COR-L47 (cell line): ENCODE measurements at places on chromosomes 6 and 20.

- no peak for DNase-seq
Observed at GRCh38 chr6:8900056-8900455, 464.7 kb upstream of the SLC35B3 start.

- no peak for DNase-seq
Observed at GRCh38 chr6:7241709-7242645, 71.0 kb downstream of the SSR1 start.

- no peak for DNase-seq
Observed at GRCh38 chr6:36478051-36478526, 35.3 kb downstream of the KCTD20 start.

DNA sequence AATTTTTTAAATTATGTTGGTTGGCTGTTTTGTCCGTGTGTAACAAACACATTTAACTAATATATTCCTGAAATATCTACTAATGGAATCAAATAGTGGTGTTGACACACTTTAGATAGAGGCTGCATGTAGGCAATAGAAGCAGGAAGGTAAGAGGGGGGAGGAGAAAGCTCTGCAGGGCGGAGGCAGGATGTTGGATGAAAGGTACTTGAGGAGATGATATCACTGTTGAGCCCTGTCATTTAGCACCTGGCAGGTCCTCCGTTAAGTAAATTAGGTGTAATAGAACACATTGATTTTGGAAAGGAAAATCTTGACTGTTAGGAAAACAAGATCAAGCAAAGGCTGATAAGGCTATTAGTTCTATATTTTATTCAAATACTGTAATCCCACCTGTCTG, 618.7 kb downstream of the PKHD1 start:
- no peak for DNase-seq

- no peak for DNase-seq
Observed at GRCh38 chr6:43999628-44000027, 127.6 kb downstream of the MRPL14 start.

GRCh38 chr20:48281501-48281900, 496.2 kb upstream of the SULF2 start:
- no peak for DNase-seq

DNA sequence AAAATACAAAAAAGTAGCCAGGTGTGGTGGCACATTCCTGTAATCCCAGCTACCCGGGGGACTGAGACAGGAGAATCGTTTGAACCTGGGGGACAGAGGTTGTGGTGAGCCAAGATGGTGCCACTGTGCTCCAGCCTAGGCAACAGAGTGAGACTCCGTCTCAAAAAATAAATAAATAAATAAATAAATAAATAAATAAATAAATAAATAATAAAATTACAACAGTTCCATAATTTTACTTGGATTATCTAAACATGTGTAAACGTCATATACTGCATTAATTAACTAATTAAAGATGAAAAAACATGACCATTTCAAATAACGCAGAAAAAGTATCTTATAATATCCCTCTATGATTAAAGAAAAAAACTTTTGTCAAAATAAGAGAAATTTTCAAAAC, 65.8 kb downstream of the SAMD3 start:
- no peak for DNase-seq

GRCh38 chr6:145497006-145497405, 238.3 kb downstream of the EPM2A start:
- DNase-seq = no peak

DNA sequence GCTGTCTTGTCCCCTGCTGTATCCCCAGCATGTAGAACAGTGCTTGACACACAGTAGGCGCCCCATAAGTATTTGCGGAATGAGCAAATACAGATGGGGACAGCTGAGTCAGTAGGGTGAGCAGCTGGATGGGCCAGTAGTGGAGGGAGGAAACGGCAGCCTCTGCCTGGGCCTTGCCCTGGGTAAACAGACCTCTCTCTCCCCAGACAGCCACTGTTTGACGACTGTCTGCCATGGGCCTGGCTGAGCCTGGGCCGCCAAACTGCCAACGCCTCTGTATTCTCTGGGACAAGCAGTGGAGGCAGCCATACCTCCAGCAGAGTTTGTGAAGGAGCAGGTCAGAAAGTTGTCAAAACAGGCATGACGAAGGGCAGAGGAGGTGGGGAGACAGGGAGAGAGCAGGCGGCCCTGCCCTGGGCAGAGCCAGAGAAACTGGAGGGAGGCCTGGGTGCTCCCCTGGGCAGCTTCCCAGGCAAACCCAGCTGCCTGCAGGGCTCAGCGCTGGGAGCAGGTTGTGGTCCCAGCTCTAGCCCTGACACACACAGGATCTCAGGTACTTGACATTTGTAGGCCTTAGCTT, 15.2 kb downstream of the HNF4A start:
- no peak for DNase-seq

- DNase-seq = peak; percentile 41
Observed at GRCh38 chr6:113879186-113880096, 22.3 kb downstream of the MARCKS start.

GRCh38 chr6:14897831-14898230, 348.0 kb upstream of the JARID2 start:
- no peak for DNase-seq

GRCh38 chr6:111086685-111087084, 618 bp upstream of the SLC16A10 start:
- DNase-seq = no peak

- DNase-seq = no peak
Observed at GRCh38 chr6:113526995-113527394, 330.1 kb upstream of the MARCKS start.

DNA sequence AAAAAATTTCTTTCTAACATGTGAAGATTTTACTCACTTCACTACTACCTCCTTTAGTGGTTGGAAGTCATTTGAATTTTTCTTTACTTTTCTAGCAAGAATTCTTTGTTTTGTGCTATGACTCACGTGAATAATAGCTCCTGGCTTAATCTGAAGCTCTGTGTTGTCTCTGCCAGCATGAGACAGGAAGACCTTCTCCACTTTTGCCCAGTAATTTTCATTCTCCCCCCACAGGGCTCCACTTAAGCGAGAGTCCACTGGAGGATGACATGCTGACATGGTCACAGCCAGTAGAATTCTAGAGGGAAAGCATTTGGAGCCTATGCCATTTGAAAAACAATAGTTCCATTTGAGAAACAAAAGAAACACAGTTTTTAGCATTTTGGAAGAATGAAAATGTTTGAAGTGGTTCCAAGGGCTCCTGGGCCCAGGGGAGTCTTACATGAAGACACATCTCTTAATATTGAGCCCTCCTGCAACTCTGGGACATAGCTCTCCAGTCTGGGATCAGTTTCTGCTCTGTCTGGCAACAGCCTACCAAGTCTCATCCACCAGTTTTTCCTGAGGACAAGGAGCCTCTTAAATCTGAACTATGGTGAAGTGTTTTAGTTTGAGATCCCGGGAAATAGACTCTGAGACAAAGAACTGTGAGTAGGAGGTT, 231.4 kb downstream of the PAX1 start:
- DNase-seq = peak; percentile 49

DNA sequence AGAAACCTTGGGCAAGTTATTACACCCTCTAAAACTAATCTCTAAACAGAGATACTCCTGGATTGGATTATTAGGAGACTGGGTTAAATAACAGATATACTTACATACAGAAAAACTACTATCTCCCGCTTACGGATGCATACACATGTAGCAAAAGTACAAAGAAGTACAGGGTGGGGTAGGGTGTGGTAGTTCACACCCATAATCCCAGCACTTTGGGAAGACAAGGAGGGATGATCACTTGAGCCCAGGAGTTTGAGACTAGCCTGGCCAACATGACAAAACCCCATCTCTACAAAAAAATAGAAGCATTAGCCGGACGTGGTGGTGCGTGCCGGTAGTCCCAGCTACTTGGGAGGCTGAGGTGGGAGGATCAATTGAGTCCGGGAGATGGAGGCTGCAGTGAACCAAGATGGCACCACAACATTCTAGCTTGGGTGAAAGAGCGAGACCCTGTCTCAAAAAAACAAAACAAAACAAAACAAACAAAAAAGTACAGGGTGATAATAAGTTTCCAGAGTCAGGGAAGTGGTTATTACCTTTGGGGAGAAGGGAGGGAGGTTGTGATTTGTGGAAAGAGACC, 8.1 kb downstream of the PIM1 start:
- no peak for DNase-seq

DNA sequence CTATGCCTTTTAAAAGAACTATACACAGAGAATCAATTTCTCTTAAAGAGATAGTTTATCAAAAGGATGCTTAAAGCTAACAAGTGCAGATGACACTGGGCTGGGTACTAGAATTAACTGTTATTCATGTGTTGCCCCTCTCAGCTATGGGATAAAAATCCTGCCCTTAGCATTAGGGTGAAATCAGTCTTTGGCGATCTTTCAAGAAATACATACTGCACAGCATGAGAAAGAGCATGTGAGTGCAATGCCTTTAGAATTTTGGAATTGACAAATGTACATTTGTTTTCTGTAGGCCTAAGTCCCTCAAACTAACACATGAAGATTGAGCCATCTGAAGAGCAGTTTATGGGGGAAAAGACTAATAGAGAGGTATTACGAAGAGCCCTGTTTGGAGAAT, 115.4 kb downstream of the ZFP64 start:
- DNase-seq = no peak
